ENCODE measurements at places on chromosomes 6 and 20.

GRCh38 chr20:37265152-37265551 lies 3.5 kb upstream of the GHRH start:
- no peak for DNase-seq

GRCh38 chr20:45055056-45055455 lies 45.9 kb downstream of the KCNS1 start:
- no peak for DNase-seq

- DNase-seq = no peak
These were observed 425.5 kb downstream of the TBC1D32 start for GRCh38 chr6:120908767-120909166.

DNA sequence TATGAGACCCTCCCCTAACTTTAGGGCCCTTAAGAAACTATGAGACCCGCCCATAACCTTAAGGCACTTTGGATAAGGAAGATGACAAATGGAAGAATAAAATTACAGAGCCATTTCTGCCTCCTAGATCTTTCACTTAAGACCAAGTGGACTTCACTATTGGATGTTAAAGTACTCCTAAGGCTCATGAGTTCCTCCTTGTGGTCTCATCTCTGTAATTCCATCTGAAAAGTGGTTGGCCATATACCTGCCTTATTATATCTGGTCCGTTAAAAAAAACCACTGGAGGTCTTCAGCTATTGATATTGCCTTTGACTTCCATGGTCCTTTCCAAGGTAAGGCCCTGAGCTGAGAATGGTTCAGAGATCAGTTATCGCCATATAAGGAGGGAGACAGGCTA lies 310.3 kb downstream of the EYA4 start:
- no peak for DNase-seq

GRCh38 chr6:16700202-16700915 lies 60.9 kb downstream of the ATXN1 start:
- no peak for DNase-seq

DNA sequence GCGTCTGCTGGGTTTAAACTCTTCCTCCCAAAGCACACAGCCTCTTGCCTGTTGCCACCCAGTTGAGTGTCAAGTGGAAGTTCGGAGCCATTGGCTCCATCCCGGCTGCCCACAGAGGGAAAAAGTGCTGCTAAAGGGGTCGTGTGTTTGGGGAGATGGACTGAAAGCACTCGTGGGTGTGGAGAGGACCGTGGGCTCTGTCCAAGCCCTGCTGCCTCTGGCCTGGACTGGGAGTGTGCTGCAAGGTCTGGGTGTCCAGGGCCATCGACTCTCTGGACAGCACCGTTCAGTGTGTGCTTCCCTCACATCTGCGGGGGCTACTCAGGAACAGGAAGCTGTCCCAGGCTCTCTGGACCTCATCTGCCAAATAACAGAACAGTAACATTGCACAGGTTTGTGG lies 269.3 kb downstream of the DLL1 start:
- no peak for DNase-seq

DNA sequence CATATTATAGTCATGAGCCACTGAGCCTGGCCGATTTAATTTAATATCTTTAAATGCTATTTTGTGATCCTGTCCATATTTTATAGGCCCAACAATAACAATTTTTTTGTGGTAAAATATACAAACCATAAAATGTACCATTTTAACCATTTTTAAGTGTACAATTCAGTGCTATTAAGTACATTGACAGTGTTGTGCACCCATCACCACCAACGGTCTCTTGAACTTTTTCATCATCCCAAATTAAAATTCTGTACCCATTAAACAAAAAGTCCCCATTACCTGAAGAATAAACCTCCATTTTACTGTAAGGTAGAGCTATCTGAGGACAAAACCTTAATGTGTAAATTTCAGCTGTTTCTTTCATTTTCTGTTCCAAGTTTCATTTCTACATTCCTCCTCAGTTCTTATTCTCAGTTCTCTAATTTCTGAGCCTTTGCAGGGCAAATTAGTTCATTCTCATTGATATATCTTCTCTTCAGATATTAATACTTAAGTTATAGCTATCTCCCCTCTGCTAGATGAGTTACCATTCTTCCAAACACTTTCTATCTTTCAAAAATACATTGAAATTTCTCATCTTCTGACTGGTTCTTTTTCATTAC lies 10.3 kb downstream of the MTO1 start:
- no peak for DNase-seq

DNA sequence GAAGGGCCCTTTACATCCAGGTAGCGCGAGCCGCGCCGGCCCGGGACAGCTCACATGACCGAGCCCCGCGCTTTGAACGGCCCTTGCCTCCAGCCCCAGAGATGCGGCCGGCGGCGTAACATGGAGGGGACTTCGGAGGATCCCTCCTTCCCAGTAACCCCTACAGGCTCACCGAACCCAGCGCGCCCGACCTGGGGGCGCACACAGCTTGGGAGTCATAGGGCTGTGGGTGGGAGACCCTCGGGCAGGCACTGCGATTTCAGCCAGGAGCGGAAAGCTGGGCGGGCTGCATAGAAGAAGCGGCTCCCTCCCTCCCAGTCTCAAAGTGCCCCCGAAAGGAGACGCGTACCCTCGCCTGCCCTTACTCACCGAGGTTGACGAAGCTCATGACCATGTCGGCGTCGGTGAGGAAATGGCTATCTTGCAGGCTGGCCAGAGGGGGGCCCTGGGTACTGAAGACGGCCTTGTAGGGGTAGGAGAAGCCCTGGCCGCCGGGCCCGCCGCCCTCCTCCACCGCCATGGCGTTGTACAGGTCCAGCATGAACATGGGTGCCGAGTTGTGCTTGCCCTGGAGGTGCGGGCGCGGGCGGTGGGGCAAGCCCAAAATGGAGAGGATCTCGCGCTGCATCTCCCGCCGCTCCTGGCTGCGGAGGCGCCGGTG lies 975 bp downstream of the BMP7 start:
- no peak for DNase-seq

DNA sequence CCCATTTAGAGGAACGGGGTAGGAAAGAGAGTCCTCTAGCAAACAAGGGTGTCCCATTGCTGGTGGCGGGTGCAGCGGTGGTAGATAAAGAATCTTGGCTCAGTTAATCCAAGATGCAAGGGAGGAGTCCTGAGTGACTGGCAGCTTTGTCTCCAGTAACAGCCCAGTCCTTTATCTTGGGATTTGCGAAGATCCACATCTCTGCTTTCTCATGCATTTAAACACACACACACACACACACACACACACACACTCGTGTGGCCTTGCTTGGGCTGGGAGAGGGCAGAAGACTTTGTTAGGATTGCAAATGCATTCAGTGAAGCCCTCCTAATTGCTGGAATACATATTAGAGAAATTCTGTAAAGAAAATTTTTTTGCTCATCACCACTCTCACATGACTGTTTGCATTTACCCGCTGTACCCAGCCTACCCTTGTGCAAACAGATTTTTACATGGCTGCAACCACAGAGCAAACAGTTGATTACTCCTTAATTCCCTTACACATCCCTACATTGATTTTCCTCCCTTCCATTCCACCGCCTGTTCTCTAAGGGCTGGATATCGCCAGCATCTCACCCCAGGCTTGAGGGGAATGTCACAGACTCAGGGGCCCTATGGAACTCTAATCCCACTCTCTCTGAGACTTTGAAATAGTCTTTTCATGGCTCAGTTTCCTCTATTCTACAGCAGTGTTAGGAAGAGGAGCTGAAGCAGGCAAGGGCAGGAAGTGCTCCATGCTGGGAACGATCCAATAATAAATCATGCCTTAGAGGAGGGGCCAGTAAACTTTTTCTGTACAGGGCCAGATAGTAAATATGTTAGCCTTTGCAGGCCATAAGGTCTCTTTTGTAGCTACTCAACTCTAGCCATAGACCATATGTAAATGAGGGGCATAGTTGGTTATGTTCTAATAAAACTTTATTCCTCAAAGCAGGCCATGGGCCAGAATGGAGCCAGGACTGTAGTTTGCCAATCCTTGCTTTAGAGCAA lies 3.5 kb downstream of the C6orf132 start:
- no peak for DNase-seq

DNA sequence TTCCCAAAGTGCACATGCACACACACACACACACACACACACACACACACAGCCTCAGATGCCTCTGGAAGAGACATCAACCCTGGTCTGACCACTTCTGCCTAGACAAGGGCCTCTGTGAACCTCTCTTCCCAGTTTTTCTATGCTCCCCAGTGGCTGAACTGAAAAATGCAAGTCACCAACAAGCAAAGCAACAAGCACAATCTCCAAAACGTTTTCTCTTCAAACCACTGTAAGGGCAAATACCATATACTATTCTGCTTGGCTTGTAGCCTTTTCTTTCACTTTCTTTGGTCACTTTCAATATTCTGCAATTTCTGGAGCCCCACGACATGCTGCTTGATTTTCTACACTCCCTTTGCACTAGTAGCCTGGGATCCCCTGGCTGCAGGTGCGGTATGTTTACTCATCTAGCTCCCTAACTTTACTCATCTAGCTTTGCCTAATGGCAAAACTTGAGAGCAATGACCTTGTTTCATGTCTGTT lies 121.4 kb upstream of the DST start:
- DNase-seq = no peak

GRCh38 chr20:38151455-38151854 lies 13.6 kb downstream of the TGM2 start:
- no peak for DNase-seq

GRCh38 chr6:7148100-7148822 lies 40.5 kb downstream of the RREB1 start:
- DNase-seq = no peak

DNA sequence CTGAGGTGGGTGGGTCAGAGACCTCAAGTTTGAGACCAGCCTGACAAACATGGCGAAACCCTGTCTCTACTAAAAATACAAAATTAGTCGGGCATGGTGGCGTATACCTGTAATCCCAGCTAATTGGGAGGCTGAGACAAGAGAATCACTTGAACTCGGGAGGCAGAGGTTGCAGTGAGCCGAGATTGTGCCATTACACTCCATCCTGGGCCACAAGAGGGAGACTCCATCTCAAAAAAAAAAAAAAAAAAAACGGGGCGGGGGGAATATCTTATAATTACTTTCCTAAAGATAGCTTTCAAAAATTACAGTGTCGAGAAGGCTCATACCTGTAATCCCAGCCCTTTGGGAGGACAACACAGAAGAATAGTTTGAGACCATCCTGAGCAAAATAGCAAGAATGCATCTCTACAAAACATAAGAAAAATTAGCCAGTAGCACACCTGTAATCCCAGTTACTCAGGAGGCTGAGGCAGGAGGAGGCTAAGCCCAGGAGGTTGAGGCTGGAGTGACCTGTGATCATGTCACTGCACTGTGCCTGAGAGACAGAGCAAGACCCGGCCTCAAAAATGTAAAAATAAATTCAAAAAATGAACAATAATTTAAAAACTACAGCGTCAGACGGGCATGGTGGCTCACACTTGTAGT lies 25.8 kb downstream of the CBFA2T2 start:
- no peak for DNase-seq

- DNase-seq = no peak
These were observed 195.8 kb downstream of the HAO1 start for GRCh38 chr20:7744411-7744810.

GRCh38 chr6:88349511-88349910 lies 183.4 kb upstream of the CNR1 start:
- no peak for DNase-seq

DNA sequence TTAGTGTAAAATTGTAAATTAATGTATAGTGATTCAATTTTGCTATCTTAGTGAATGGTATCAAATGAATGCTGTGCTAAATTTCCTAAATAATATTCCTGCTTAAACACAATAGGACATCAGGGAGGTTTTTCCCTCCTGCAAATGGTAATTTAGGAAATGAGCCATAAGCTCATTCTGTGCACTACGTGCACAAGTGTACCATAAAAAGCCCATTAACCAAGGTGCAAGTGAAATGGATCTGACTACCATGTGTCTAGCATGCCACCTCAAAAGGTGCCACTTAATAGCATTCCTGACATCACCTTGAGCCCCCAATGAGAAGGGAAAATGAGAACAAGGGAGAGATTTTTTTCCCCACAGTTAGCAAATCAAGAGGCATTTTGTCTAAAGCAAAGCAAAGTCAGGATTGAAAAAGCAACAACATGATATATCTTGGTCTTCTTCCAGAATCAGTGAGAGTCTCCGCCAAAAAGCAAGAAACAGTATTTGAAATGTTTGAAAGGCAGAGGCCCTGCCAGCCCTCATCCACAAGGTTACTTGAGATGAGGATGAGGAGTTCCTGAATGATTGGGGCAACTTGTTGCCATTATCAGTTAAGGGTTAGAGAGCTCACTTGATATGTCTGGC lies 334.2 kb upstream of the RSPO3 start:
- no peak for DNase-seq

GRCh38 chr6:165695722-165696515 lies 32.9 kb upstream of the PDE10A start:
- no peak for DNase-seq
